ENCODE measurements at places on chromosomes 7 and 10.

DNA sequence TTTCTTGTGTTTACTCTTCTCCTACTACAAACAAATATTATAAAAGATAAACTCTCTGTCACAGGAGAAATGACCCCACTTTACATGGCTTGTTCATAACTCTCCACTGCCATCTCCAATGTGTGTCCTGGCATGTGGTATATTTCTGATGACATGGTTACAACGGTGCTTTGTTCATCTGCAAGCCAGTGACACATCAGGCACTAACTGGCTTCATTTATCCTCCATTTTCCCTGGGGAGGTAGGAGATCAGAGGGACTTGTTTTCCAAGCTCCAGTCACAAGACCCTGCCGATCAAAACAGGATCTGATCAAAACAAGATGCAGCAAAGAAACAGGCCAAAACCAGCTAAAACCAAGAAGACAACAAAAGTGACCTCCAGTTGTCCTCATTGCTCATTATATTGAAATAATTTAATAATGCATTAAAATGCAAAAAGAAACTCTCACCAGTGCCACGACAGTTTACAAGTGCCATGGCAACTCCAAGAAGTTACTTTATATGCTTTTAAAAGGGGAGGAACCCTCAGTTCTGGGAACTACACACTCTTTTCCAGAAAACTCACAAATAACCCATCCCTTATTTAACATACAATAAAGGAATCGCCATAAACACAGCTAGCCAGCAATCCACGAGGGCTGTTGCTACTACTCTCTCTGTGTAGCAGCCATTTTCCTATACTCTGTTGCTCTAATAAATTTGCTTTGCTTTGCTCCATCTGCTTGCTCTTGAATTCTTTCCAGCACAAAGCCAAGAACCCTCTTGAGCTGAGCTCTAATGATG is 224.2 kb downstream of the XPNPEP1 start:
- no peak for DNase-seq

- DNase-seq = peak; percentile 46
Observed at GRCh38 chr10:6114805-6115341, 26.0 kb downstream of the RBM17 start.

DNA sequence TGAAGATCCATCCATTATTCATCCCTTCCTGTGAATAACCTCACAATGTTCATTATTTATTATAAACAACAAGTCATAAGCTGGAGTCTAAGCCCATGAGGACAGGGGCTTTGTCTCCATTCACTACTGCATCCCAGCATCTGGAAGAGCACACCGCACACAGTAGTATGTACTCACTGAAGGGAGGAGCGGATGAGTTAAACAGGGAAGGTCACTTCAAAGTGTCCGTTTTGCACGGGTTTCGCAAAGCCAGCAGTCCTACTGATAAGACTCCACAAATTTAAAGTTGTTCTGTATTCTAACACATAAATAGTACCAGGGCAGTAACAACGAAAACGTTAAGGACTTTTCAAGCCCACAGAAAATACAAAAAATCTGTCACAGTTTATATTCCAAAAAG is 167.9 kb downstream of the PARD3 start:
- DNase-seq = no peak

GRCh38 chr10:60816628-60817397 is 38.5 kb downstream of the CDK1 start:
- DNase-seq = peak; percentile 15

DNA sequence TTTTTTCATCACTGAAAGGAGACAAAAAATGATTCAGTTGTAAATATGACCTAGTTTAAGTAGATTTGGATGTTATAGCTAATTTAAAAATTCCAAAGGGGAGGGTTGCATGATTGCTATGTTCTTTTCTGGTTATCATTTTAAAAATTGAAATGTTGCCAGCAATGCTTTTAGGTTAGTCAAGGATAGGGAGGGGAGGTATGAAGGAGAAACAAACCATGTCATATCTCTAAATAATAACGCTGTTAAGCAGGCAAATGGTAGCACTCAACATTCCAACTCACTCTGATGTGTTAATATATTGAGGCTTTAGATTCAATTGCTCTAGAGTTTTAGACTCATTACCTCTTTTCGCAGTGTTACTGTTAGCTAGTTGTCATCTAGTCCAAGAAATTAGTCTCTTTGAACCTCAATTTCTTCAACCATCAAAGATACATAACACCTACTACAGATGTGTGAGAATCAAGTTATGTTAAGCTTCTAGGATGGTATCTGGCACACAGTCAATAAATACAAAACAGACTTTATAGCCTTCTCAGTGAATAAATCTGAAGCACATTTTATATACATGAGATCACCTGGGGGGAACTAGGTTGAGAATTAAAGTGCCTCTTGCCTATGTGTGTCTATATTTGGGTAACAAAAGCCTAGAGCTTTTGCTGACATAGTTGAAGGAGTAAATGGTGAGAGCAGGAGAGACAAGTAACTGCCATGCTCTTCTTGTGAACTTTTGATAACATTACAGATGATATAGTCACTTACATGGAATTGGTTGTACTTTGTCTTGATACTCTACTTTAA is 124.9 kb downstream of the CSTF2T start:
- DNase-seq = no peak

DNA sequence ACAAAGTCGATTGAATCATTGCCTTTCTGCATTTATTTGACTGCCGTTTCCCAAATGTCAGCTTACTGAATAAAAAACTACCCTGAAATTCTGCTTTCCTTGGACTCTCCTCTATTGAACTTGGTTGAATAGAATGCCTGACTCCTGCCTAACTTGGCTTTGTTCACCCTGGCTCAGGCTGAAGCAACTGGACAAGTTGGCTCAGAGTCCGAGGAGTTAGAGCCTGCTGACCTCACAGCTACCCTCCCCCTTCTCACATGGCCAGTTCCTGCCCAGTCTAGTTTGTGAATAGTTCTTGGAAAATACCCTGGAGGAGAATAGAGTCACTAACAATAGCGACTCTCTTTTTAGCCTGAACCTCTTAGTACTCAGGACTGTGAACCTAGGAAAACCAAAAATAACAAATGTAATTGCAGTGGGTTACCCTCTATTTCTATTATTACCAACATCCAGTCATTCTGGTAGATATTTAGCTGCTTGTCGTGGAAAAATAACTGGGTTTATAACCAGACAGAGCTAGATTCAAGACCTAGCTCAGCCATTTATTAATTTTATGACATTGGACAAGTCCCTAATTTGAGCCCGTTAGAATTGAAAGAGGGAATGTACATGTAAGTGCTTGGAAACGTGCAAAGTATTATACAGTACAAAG is 17.3 kb upstream of the NRBF2 start:
- no peak for DNase-seq

GRCh38 chr7:47454069-47454973 is 127.6 kb downstream of the TNS3 start:
- DNase-seq = no peak

- DNase-seq = no peak
Observed at GRCh38 chr10:74852381-74852780, 26.0 kb downstream of the KAT6B start.

- no peak for DNase-seq
Observed at GRCh38 chr10:125018576-125019143, 76.7 kb downstream of the ZRANB1 start.

DNA sequence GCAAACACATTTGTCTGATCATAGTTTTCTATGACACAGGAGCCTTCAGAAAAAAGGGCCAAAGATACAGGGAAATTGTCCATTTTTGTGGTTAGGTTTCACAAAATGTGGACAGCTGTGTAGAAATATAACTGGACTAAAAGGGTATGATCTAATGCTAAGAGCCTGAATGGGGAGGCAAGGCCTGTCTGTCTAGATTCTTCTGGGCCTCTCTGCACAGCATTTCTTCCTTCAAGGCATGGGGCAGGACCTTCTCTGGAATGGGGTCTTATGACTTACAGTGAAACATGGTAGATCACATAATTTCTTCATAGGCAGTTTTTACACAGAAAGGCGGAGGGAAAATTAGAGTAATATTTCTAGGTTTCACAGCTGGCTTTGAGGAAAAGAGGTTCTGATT is 795.7 kb downstream of the GRID1 start:
- DNase-seq = no peak

DNA sequence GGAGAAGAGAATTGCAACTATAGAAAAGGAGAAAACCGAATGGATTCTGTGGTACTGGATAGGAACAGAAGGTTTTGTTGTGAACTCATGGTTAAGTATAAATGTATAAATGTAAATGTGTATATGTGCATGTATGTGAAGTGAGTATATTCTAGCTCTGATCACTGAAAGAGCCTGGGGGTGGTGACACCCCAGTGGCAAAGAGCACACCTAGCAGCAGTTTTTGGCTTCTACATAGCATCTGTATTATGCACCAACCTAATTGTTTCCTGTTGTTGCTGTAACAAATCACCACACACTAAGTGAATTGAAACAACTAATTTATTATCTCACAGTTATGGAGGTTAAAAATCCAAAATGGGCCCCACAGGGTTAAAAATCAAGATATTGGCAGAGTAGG is 455.4 kb downstream of the RPS24 start:
- no peak for DNase-seq

DNA sequence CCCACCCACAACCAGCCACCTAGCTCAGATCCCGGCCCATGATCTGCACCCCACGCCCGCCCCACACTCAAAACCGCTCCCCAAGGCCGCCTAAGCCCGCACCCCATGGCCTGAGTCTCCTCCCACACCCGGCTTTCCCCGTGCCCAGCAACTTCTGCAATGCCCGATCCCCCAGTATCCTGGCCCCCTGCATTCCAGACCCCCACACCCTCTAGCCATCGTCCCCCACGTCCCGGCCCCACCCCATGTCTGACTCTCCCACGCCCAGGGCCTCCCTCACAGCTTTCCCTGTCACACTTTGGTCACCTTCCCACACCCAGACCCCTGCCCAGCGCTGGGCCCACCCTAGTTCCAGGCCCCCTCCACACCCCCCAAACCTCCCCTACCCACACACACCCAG is 20.1 kb upstream of the FXYD4 start:
- DNase-seq = no peak

- no peak for DNase-seq
Observed at GRCh38 chr7:122304996-122305421, 459 bp upstream of the FEZF1 start.

DNA sequence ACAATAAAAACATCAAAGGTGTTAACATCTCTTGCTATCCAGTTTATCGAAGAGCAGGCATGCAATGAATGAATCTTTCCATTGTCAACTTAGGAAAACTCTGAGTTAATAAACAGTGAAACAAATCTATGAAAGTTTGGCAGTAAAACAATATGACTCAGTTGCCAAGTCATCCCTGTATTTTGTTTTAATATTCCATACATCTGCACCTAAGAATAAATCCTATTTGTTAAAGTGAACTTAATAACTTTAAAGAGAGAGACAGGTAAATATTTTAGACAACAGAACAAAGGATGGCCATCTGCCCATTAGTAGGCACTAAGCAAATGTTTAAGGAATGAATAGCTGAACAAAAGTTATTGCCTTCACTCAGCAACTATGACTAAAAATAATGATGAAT is 700.5 kb upstream of the CELF2 start:
- DNase-seq = no peak

DNA sequence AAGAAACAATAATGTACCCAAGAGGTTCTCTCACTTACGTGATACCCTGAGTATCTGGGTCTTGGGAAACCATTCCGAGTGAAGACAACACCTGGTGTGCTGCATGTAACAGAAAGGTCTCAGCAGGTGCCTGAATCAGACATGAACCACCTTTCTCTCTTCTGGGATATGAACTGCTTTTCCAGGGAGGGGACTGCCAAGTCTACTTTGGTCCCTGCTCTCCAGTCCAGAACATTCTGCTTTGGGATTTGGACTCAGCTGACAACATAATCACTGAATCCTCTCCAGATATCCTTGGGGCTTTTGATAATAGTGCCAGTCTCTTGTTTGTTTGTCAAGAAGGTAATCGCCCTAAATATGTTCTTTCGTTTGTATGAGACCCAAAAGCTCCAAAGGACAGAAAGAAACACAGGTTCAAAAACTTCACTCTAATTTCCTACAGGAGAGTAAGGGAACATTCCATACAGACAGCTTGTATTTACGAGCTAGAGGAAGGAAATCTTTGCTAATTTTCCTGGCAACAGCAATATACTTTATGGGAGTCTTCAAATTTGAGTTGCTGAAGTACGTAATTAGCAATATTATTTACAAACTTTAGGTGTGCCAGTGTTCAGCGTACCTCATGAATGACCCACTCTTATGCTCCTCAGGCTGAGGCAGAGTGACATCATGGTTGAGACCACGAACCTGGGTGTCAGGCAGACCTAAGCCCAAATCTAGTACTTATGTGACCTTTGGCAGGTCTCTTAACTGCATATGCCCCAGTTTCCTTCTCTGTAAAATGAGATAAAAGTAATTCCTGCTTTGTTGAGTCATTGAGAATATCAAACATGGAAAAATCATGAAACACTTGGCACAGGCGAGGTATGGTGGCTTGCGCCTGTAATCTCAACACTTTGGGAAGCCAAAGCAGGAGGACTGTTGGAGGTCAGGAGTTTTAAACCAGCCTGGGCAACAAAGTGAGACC is 5.4 kb downstream of the ABLIM1 start:
- no peak for DNase-seq

- DNase-seq = no peak
Observed at GRCh38 chr7:30133736-30134610, 813 bp upstream of the MTURN start.

GRCh38 chr7:96284835-96285234 is 37.1 kb downstream of the SLC25A13 start:
- DNase-seq = peak; percentile 11

- DNase-seq = no peak
Observed at GRCh38 chr10:132670546-132671227, 115.3 kb downstream of the NKX6-2 start.

DNA sequence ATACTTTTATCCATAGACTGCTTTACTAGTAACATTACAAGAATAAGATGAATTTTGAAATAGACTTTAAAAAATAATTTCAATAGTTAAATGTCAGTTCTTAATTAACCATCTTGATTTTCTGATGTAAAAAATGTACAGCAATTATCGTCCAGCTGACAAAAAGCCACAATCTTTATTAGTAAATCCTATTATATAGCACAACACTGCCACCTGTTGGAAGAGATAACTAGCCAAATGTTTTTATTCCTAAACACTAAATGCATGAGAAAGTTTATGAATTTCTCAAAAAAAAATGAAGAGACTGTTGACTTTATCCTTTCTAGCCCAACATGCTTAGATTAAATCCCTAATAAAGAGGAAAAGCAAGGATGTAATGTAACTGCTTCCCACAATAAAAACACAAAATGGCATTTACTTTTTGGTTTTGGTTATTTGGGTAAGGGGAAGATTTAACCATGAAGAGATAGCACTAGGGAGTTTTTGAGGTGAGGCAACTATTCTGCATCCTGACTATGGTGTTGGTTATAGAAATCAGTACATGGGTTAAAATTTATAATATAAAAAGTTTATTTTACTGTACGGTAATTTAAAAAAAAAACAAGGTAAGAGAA is 8.0 kb downstream of the COA1 start:
- DNase-seq = no peak

Measured in activated CD4-positive, alpha-beta memory T cell treated with anti-CD3 and anti-CD28 coated beads for 36 hours (primary cell).